Breast epithelium (tissue), 4 donors: ENCODE measurements at places on chromosomes 1 and 21. TPM values are rescaled to one million over a fixed set of nuclear protein-coding genes. Genes with fewer than 3 reads are reported as not detected.

The HHIPL2 gene
- total RNA-seq, result 0.59 TPM

The LCE1D gene
- not detected for total RNA-seq

The NR5A2 gene
- 4.9 TPM for total RNA-seq

The B3GALT5 gene
- not detected for total RNA-seq

The COL24A1 gene
- 0.48 TPM for total RNA-seq

The F3 gene
- 61.9 TPM for total RNA-seq

The BSND gene
- total RNA-seq, result under 0.01 TPM

The SPRR2E gene
- total RNA-seq, result not detected

The RNU1-1 gene
- under 0.01 TPM for total RNA-seq

The GRHL3 gene
- 0.98 TPM for total RNA-seq

The MCL1 gene
- 535 TPM for total RNA-seq

The LAX1 gene
- total RNA-seq, result 2.0 TPM

The KAZN gene
- 12.2 TPM for total RNA-seq

The ANKRD34A gene
- 0.16 TPM for total RNA-seq

The MKNK1 gene
- 47.2 TPM for total RNA-seq

The PTPN22 gene
- 3.4 TPM for total RNA-seq

The MYOG gene
- total RNA-seq, result not detected

The IL22RA1 gene
- total RNA-seq, result 0.73 TPM

The NBPF4 gene
- total RNA-seq, result not detected

The DNALI1 gene
- total RNA-seq, result 4.6 TPM

The PTGER3 gene
- 52.1 TPM for total RNA-seq

The PALMD gene
- total RNA-seq, result 77.7 TPM

The OR6K3 gene
- not detected for total RNA-seq

The IVL gene
- total RNA-seq, result not detected

The CACNA1S gene
- not detected for total RNA-seq

The KCNJ9 gene
- not detected for total RNA-seq

The PDE9A gene
- total RNA-seq, result 10.5 TPM

The ASAP3 gene
- total RNA-seq, result 47.7 TPM

The SLC44A5 gene
- total RNA-seq, result 3.5 TPM
